Left ventricle myocardium inferior (tissue), 1 donor: ENCODE measurements at places on chromosomes 6 and 20. TPM values are rescaled to one million over a fixed set of nuclear protein-coding genes. Genes with fewer than 3 reads are reported as not detected.

The GSTA2 gene
- not detected for total RNA-seq

The TSBP1 gene
- not detected for total RNA-seq

The CSTF1 gene
- total RNA-seq = 16.9 TPM

The MUC22 gene
- total RNA-seq = 0.08 TPM

The REM1 gene
- total RNA-seq = 1.5 TPM

The C20orf204 gene
- total RNA-seq = 0.55 TPM

The PRPH2 gene
- 0.63 TPM for total RNA-seq

The TOX2 gene
- 0.30 TPM for total RNA-seq

The TRIM38 gene
- 2.2 TPM for total RNA-seq

The OR2H1 gene
- total RNA-seq = not detected

The TGM3 gene
- not detected for total RNA-seq

The GRM4 gene
- total RNA-seq = not detected

The CYB5R4 gene
- total RNA-seq = 14.5 TPM

The SRSF3 gene
- 119 TPM for total RNA-seq

The ELOVL4 gene
- 0.19 TPM for total RNA-seq

The OSER1 gene
- total RNA-seq = 34.0 TPM

The RMND1 gene
- total RNA-seq = 17.3 TPM

The SEL1L2 gene
- total RNA-seq = 1.4 TPM

The HS3ST5 gene
- total RNA-seq = not detected

The PI3 gene
- total RNA-seq = not detected

The NKX2-4 gene
- not detected for total RNA-seq

The FAM83C gene
- not detected for total RNA-seq

The PKIB gene
- total RNA-seq = 0.30 TPM

The RAET1G gene
- 0.19 TPM for total RNA-seq

The PDE7B gene
- total RNA-seq = 12.6 TPM

The FKBP1C gene
- total RNA-seq = 0.63 TPM

The THBS2 gene
- total RNA-seq = 6.9 TPM

The RPS6KA2 gene
- 77.2 TPM for total RNA-seq

The PM20D2 gene
- 14.3 TPM for total RNA-seq

The SOX18 gene
- 30.5 TPM for total RNA-seq

The KCNG1 gene
- total RNA-seq = 0.30 TPM

The AKIRIN2 gene
- total RNA-seq = 42.3 TPM

The MLIP gene
- total RNA-seq = 397 TPM

The DTNBP1 gene
- total RNA-seq = 19.2 TPM

The DEFB124 gene
- total RNA-seq = not detected

The LKAAEAR1 gene
- not detected for total RNA-seq

The RCAN2 gene
- total RNA-seq = 312 TPM

The NOX3 gene
- not detected for total RNA-seq

The PGC gene
- not detected for total RNA-seq

The CST7 gene
- 0.66 TPM for total RNA-seq

The GRIK2 gene
- total RNA-seq = 11.3 TPM

The SNPH gene
- 11.2 TPM for total RNA-seq

The PHACTR3 gene
- 4.3 TPM for total RNA-seq

The OR2J3 gene
- not detected for total RNA-seq

The ARHGAP18 gene
- total RNA-seq = 5.6 TPM

The SLC26A8 gene
- total RNA-seq = not detected

The KIF25 gene
- 0.22 TPM for total RNA-seq

The TCF19 gene
- total RNA-seq = 2.8 TPM

The HFE gene
- 3.4 TPM for total RNA-seq
